CD4-positive, alpha-beta T cell (primary cell): ENCODE measurements at places on chromosomes 5 and 9.

GRCh38 chr9:105242557-105242956 lies 1.9 kb upstream of the SLC44A1 start:
- no peak for DNase-seq

DNA sequence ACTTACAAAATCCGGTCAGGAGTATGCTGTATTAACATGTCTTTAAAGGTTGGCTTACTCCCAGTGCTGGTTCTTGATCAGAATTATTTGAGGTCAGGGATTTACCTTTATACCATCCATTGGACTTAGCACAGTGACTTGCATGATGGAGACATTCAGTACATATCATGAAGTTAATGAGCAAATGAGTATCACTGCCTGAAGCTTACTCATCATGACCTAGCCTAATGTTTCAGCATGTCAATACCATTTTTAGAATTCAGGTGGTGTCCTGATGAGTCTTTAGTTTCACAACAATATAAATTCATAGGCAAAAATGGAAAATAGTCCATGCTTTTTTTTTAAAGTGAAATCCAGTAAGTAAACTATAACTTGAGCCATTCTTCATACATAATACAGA lies 226.0 kb upstream of the C9orf72 start:
- no peak for DNase-seq

GRCh38 chr5:7242118-7242710 lies 153.7 kb upstream of the ADCY2 start:
- DNase-seq: no peak

DNA sequence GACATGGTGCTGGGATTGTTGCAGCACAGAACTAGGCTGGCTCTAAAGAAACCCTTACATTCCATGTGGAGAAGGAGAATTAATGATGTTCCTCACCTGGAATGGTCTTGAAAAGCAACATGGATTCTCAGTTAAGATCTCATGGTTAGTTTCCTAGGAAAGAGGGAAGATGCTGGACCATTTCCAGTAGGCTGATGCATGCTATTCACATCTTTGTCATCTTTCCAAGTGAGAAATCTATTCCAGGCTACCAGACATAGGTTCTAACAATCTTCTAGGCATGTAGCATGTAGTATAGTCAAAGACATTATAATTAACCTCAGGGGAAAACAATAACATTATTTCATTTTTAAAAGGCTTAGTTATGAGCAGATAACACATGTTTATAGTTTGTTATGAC lies 44.3 kb downstream of the TMEM252 start:
- DNase-seq: no peak
